IMR-90 (cell line): ENCODE measurements at places on chromosomes 1 and 21. TPM values are rescaled to one million over a fixed set of nuclear protein-coding genes. Genes with fewer than 3 reads are reported as not detected.
A peak's percentile ranks its signal among the peaks of the same experiment; 100 is the strongest.

Gene SLC6A17
- total RNA-seq: 0.54 and 0.83 TPM in 2 replicates

Gene OR2M3
- not detected in 2 replicates for total RNA-seq

Gene VSIG8
- total RNA-seq: not detected in 2 replicates

Gene AKR7A3
- total RNA-seq: under 0.01 and 0.18 TPM in 2 replicates

Gene RNU1-3
- total RNA-seq: under 0.01 TPM in 2 replicates

Gene CFAP45
- 0.56 and 0.72 TPM in 2 replicates for total RNA-seq

Gene CLCA1
- not detected in 2 replicates for total RNA-seq

Gene SLC1A7
- total RNA-seq: not detected in 2 replicates

Gene C1QA
- not detected in 2 replicates for total RNA-seq

Gene DMBX1
- total RNA-seq: not detected in 2 replicates

Gene BTBD8
- 2.0 and 3.6 TPM in 2 replicates for total RNA-seq

Gene RTCA
- total RNA-seq: 29.6 and 45.3 TPM in 2 replicates

Gene LEMD1
- total RNA-seq: not detected in 2 replicates

Gene MYBPH
- total RNA-seq: not detected in 2 replicates

Gene PLXNA2
- total RNA-seq: 0.56 and 0.72 TPM in 2 replicates

Gene AIM2
- total RNA-seq: not detected in 2 replicates

Gene CFHR5
- not detected in 2 replicates for total RNA-seq

Gene CCDC181
- 0.28 TPM in 1 of 2 replicates, not detected in the other for total RNA-seq

GRCh38 chr1:58190267-58190988 is 356.1 kb downstream of the OMA1 start:
- DNase-seq: no peak

DNA sequence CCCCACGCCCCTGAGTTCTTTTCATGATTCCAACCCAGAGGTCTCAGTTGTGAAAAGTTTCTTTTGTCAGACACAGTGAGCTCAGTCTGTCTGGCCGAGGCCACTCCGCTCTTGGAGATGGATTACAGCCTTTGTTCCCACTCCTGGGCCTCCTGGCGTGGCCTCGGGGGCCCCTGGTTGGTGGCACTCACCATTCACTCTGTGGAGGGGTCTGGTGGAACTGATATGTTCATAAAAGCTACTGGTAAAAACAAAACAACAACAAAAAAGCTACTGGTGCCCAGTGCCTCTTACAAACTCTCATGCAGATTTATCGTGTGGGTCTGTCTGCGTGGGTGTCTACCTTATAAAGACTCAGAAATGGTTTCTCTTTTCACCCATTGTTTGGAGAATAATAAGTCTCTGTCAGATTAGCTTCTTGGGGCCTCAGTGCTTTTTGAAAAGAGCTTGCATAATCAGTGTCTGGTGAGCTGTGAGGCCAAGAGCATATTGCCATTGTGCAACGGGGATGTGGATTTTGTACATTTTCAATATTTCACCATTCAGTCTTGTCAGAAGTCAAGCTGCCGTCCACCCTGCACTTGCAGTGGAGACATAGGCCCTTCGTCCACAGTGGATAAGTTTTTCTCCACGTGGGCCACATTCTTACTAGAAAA is 86.7 kb downstream of the GALNT2 start:
- DNase-seq: peak; percentile 61

DNA sequence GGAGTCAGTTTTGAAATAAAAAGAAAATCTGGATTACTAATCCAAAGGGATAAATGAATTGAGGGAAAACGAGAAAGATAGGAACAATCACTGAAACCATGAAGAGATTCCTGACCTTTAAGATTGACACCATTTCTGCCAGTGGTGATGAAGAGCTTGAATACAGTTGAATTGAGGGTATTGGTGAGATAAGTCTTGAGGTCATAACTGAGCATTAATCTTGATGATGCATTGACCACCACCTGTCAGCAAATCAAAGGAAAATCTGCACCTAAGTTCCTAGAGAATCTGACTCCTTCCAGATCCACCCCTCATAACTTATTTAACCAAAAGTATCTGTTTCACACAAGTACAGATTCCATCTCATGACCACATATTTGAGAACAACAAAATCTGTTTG is 21.6 kb downstream of the RPS27 start:
- DNase-seq: no peak

- DNase-seq: no peak
Measured at GRCh38 chr1:171484760-171485374, 463 bp upstream of the PRRC2C start.

- peak; percentile 95 for DNase-seq
Measured at GRCh38 chr1:21262293-21263051, 27.8 kb downstream of the ECE1 start.

DNA sequence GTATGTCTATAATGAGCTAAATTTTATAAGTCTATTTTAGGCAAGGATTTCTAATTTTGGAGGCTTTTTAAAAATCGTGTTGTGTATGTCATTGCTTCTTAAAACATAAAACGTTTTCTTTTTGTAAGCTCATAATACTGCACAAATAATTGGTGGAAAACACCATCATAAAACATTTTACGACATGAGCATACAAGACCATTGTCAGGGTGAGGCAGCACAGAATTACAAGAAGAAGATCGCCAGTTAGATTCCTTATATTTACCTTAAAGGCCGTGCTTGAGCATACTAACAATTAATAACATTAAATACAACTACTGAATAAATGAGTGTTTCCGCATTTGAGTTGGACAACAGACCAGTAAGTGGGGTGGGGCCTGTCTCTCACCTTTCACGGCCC is 19.1 kb upstream of the LMX1A start:
- no peak for DNase-seq

GRCh38 chr1:151474745-151475144 is 15.5 kb upstream of the POGZ start:
- no peak for DNase-seq

GRCh38 chr1:112687361-112687760 is 12.9 kb downstream of the MOV10 start:
- no peak for DNase-seq

- DNase-seq: no peak
Measured at GRCh38 chr1:150555198-150555970, 6.2 kb downstream of the ADAMTSL4 start.

- DNase-seq: no peak
Measured at GRCh38 chr1:167065471-167065870, 24.7 kb downstream of the GPA33 start.

DNA sequence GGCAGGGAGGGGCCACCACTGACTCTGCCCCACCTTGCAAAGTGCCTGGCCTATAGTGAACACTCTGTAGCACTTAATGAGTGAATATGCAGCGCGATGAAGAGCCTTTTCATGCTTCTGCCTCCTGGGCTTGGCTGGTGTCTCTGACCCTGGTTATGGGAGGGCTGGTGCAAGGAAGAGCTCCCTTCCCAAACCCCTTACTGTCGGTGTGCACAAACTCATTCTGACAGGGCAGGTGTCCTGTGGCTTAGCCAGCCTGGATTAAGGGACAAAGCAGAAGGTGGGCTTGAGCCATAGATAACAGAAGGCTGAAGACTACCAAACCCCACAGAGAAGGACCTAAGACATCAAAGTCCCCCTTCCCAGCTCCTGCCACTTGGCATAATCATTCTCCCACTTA is 2.0 kb upstream of the NCMAP start:
- DNase-seq: no peak

DNA sequence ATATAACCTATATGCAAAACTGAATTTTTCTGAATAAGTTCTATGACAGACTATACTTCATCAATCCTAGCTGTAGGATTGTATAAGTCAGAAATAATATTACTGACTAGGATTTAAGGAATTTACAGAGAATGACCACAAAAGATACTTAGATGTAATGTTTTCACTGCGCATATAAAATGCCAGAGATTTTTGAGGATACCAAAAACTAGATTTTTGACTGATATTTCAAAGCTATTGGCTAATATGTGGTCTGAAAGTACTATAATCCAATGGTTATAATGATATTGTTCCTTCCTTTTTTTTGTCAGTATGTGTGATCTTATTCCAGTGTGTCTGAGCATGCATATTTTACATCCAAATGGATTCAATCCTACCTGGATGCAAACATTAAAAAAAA is 17.0 kb upstream of the IFI44L start:
- peak; percentile 7 for DNase-seq

GRCh38 chr1:75010547-75010946 is 123.6 kb upstream of the LHX8 start:
- DNase-seq: no peak

DNA sequence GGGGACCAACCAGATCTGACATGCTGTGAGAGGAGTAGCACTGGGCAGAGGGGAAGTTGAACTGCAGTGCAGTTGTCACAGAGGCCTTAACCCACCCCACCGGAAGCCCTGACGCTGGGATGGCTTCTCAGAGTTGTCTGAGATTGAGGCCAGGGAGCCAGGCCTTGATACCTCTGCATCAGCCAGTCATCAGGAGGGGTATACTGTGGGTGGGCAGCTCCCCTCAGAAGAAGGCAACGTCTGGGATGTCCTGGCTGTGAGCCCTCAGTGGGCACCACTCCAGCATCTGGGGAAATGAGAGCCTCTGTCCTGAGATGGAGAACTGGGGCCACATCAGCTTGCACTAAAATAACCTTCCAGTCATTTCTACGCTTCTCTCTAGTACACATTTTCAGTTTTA is 47.9 kb upstream of the BCAR3 start:
- DNase-seq: no peak

- peak; percentile 59 for DNase-seq
Measured at GRCh38 chr1:89724369-89725010, 91.6 kb downstream of the LRRC8C start.

GRCh38 chr21:28133116-28133515 is 859.6 kb downstream of the LTN1 start:
- no peak for DNase-seq

DNA sequence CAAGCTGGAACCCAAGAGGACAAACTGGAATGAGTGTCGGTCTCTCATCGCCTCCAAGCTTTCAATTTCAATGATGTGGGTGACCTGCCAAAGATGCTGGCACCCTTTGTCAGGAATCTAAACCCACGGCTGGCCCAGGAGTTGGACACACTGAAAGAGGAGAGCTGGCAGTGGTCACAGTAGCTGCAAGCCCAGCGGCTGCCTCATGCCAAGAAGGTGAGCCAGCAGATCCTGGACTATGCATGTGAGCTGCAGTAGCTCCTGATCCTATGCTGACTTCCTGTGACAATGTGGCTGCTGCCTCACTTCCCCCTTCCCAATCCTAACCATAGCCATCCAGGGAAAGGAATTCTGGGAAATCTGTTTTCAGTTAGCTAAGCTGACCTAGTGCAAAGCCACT is 117.0 kb upstream of the VAV3 start:
- DNase-seq: no peak

DNA sequence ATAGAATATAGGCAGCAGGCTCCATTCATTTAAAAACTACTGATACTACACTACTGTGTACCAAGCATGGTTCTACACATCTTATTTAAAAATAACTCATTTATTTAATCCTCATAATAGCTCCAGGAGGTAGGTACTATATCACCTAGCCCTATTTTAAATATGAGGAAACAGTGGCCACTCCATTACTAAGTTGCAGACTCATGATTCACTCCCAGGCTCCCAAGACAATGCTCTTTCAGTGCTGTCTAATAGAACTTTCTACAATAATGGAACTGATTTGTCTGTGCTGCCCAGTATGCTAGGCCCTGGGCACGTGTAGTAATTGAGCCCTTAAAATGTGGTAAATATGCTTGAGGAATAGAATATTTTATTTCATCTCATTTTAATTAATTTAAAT is 357.1 kb downstream of the LTN1 start:
- DNase-seq: no peak

DNA sequence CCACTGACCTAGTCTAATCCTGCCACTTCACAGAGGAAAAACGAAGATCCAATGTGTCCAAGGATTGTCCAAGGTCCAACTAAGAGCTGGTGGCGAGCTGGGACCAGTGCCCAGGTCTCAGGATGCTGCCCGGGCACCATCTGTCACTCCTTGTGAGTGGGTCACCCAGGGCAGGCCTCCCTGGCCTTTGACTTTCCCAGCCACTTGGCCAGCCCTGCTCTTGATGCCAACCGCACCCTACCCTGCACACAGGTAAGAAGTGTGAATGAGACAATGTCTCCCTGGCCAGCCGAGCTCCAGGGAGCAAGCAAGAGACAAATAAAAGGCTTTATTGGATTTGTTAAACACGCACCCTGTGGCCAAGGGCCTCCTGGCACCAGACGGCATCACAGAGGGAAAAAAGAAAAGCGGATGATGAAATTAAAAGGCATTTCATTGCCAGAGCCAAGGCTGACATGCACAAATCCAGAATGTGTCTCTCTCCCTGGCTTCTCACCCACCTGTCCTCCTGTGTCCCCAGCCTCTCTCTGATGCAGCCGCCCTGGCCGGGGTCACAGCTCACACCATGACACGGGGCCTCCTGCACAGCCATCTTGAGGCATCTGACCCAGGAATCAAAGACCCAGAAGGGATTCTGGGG is 72.8 kb downstream of the CAMK2N1 start:
- DNase-seq: no peak

DNA sequence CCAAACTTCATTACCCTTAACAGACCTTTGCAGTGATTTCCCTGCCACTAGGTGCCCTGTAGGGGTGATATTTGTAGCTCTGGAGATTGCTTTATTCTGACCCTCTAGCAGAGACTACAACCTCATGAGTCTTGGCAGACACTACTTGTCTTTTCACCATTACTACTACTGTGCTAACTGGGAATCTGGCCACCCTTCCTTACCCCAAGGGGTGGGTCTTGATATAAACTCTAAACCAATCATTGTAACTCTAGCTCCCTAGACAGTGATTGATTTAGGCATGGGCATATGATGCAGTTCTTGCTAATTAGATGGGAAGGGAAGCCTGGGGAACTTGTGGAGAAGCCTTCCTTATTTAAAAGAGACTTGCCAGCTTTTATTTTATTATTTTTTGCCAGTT is 3.9 kb downstream of the KPNA6 start:
- peak; percentile 38 for DNase-seq

GRCh38 chr1:234836045-234836681 is 226.2 kb upstream of the IRF2BP2 start:
- no peak for DNase-seq

DNA sequence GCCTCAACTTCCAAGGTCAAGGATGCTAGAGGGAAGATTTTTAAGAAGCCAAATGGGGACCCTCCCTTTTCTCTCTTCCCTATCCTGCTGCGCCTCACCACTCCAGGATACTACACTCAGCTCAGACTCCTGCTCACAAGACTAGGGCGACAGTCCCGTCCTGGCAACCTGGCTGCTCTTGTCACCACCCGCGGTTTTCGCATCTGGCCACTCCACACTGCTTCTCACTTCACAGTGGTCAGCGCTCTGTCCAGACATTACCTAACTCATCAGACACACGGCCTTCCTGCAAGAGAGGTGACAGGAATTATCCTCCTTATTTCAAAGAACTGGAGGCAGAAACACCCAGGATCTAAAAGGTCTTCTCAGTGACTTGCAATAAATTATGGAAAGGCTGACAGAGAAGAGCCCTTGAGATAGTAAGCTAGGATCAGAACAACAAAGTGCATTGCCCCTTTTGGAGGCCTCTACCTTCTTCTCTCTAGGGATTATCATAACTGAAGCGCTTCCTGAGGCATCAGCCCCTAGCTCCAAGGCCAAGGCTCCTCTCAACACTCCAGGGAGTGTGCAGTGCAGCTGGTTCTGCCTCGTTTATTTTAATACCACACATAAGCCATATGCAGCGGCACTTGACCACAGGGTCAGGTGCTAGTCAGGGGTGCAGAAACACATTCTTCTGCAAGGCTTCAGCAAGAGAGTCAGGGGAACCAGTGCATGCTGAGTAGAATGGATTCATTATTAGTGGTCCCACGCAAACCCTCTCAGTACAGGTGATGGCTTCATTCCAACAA is 41.9 kb downstream of the ASTN1 start:
- no peak for DNase-seq
